ENCODE measurements at places on chromosomes 5 and 9.

GRCh38 chr5:33734537-33734936, 157.3 kb downstream of the ADAMTS12 start:
- DNase-seq: no peak

DNA sequence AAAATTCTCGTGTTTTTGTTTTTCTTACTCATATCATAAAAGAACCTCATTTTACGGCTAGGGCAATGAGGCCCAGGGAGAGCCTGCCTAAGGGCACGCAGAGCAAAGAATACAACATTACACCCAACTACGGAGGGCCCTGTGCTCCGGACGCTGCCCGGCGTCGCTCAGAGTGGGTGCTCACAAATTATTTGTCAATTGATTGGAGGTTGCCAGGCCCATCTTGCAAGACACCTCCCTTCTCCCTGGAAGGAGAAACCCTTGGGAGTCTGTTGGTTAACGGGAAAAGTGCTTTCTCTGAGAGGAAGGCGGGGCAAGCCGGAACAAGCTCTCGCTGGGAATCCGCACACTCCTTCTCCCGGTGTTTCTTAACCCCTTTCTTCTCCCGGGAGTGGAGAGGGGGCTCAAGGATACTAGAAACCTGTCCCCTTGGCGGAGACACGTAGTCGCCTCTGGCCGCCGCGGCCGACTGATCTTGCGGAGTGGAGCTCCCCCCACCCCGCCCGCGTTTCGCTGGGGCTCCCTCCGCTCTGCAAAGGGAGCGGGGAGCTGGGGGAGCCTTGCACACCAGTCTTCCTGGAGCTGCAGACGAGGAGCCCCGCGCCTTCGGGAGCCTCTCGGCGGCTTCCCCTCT, 599.3 kb upstream of the SGCD start:
- no peak for DNase-seq

DNA sequence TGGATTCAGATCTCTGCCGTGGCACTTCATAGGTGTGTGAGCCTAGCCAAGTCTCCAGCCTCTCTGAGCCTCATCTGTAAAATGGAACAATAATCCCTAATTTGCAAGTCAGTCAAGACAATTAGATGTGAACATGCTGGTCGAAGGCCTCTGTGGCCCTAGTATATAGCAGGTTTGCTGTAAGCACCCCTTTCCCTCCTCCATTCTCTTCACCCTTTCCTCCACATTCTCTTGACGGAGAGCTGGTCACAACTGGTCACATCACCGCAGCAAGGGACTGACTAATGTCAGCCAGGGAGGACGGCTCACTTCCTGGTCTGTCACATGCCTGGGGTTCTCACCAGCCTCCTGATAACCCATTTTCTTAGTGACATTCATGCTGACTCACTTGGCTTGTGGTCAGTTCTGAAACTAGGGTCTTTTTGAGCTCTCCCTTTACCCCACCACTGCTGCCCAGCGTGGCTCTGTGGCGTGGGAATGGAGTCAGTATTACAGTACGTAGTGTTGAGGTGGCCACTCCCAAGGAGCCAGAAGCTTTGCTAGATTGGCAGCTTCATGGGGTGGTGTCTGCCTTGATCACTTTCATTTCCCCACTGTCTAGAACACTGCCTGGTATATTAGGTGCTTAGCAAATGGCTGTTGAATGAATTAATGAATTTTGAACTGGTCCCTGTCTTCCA, 47.8 kb downstream of the ERGIC1 start:
- DNase-seq: peak; percentile 24

- DNase-seq: no peak
Observed at GRCh38 chr9:84224246-84224645, 116.3 kb downstream of the SLC28A3 start.

DNA sequence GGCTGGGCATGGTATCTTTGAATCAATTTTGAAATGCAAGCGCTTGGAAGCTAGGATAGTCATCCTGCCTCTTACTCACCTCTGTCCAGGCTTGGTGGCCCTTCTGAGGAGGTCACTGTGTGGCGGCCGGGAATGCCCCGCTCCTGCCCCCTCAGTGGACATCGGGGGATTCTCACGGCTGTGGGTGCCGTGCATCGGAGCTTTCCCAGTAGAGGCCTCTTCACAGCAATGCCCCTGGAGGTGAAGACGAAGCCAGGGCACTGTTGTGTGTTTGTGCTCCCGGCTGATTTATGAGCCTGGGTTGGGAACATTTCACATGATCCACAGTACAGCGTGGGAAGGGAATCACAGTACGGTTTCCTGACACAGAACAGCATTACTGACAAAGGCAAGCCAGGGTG, 147.5 kb downstream of the NXNL2 start:
- DNase-seq: no peak

- DNase-seq: no peak
Observed at GRCh38 chr5:61496446-61496845, 164.4 kb downstream of the ZSWIM6 start.

GRCh38 chr5:172365948-172366608, 82.5 kb upstream of the UBTD2 start:
- no peak for DNase-seq

- no peak for DNase-seq
Observed at GRCh38 chr9:117860849-117861248, 156.6 kb downstream of the TLR4 start.

- DNase-seq: no peak
Observed at GRCh38 chr9:110579862-110580219, 300 bp upstream of the SVEP1 start.

DNA sequence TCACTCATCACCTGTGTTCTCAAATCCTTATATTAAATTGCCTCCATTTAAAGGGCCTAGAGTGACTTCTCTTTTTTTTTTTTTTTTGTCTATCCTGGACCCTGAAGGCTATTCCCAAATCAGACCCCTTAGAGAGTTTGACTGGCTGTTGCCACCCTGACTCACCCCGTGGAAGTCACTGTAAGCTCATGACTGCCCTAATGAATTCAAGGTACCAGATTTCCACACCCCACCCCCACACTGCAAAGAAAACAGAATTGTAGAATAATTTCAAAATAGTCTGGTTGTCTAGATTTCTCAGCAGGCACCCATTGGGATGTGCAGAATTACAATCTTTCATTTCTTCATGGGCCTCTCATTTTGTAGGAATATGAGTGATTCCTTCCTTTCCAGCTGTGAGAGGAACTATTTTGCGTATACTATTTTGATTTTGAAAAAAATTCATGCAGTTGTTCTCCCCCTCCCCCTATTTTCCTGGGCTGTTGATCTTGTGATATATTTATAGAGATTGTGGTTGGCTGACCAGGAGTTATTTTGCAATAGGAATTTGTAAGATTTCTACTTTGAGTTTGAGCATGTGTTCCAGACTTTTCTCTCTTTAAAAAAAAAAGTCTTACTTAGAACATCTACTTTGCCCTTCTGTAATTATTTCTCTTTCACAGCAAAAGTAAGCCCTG, 79.1 kb downstream of the ZNF618 start:
- DNase-seq: no peak

DNA sequence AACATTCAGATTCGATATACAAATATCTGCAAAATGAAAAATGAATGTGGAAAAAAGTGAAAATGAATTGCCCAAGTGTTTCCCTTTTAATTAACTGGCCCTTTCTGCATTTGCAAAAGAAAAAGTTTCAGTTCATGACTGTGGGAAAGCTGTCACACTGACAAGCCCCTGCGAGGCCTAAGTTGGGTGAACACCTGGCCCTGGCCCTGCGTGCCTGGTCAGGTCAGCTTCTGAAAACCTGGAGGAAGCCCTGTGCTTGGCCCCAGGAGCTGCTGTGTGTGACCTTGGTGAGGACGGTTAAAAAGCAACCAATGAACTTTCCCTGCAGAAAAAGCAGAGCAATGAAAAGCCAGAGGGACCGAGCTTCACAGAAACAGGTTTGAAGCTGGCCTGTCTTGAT, 41.0 kb upstream of the SHC3 start:
- DNase-seq: no peak

GRCh38 chr9:127942216-127943010, 4.8 kb upstream of the DPM2 start:
- DNase-seq: no peak

GRCh38 chr9:89929315-89929672, 324.5 kb downstream of the GADD45G start:
- no peak for DNase-seq

- no peak for DNase-seq
Observed at GRCh38 chr5:44536650-44537260, 147.5 kb upstream of the FGF10 start.

DNA sequence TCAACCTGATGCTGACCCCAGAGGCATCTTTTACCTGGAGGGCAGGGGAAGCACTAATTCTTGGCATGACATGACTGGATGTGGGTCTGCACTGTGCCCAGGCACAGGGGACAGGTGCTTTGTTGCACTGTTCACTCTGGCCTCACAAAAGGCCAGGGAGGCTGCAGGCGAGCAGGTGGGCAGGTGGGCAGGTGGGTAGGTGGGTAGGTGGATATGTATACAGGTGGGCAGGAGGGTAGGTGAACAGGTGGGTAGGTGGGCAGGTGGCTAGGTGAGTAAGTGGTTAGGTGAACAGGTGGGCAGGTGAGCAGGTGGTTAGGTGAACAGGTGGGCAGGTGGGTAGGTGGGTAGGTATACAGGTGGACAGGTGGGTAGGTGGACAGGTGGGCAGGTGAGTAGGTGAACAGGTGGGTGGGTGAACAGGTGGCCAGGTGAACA, 1.5 kb downstream of the PAEP start:
- DNase-seq: no peak

DNA sequence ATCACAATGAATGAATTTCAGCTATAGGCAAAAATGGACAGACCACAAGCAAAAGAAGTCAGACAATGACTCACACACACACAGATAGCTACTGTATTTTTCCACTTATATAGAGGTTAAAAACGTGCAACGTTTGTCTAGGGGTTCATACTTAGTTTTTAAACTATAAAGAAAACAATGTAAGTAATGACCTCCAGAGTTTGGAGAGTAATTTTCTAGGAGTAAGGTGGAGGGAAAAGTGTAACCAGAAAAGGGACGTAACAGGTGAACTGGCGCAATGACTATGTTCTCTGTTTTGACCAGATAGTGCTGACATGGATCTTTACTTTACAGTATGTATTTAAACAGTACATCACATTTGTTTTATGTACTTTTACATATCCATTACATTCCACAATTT, 51.1 kb downstream of the FNIP1 start:
- no peak for DNase-seq

DNA sequence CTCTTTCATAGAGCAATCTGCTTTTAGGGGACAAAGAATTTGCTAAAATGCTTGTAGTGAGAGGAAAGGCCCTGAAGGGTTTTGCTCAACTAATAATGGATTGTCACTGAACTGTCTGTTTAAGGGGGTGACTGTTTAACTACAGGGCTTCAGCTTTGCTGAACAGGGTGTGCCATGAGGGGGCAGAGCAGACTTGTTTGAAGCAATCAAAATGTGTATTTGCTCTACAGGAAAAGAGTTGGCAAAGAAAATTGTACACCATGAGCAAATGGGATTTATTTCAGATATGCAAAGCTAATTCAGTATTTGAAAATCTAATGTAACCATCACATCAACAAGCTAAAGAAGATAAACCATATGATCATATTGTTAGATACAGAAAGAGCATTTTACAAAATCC, 154.3 kb downstream of the GABRG2 start:
- no peak for DNase-seq
